ENCODE measurements at places on chromosomes 6 and 20.

DNA sequence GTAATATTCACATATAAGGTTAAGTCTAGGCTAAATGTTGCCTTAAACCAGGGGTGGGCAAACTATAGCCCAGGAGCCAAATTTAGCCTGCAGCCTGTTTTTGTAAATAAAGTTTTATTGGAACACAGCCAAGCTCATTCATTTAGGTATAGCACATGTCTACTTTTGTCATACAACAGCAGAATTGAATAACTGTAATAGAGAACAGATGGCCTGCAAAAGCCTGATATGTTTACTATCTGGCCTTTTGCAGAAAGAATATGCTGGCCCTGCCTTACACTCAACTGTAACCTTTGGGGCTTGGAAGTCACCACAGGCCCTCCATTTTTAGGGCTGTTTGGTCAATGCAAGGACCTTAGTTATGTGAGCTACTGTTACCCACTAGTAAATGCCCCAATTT is 17.7 kb upstream of the BCLAF1 start:
- DNase-seq: no peak

- no peak for DNase-seq
Measured at GRCh38 chr6:148203281-148203925, 139.2 kb upstream of the SASH1 start.

- DNase-seq: no peak
Measured at GRCh38 chr6:110250838-110251237, 70.6 kb downstream of the CDC40 start.

GRCh38 chr20:2156666-2157624 is 55.3 kb downstream of the STK35 start:
- DNase-seq: no peak

DNA sequence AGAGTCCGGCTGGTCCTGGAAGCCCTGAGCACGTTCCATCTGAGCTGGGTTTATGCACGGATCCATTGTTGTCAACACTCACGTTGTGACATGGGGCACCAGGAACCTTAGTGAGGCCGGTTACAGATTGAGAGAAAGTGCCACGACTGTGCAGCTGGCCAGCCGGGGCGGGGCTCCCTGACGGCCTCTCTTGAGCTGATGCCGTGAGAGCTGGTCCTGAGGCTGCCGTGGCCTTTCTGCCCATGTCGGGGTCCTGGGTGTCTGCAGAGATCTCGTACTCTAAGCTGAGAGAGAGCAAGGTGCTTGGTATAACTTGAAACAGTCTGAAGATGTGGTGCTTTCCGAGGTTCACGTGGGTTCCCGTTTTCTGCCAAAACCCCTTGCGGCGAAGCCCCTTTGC is 10.0 kb downstream of the CDH4 start:
- no peak for DNase-seq

GRCh38 chr20:8150591-8150990 is 18.5 kb downstream of the PLCB1 start:
- DNase-seq: no peak

DNA sequence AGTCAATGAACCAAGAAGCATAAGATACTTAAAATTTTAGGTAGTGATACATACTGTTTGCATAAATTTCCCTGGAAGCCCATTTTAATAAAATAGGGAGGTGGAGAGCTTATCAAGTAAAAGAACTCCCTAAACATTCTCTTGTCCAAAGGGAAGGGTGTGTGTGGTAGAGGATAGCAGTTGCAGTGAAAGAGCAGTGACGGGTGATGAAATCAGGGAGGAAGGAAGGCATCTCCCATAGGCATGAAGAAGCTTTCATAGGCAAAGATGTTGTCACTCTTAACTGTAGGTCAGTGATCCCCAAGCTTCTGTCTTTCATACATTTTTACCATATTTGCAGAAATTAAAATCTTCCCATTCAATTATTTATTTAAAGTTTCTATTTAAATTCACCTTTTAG is 60.0 kb upstream of the ZNF831 start:
- no peak for DNase-seq

- DNase-seq: no peak
Measured at GRCh38 chr6:39344821-39345280, 22.3 kb upstream of the KCNK16 start.

Data from CD4-positive, alpha-beta T cell treated with Interleukin-21 for 1 hour (primary cell).